ENCODE measurements at places on chromosomes 16 and 17. TPM values are rescaled to one million over a fixed set of nuclear protein-coding genes. Genes with fewer than 3 reads are reported as not detected.

- peak overlapping the region; percentile 100 for H3K27ac ChIP-seq
- H3K4me1 ChIP-seq = peaks cover 20% of the 10 kb centered on the region
- DNase-seq = no peak
Observed at GRCh38 chr17:30969989-30970830, 629 bp upstream of the RNF135 start.

The SLC52A1 gene
- 0.19 TPM for polyA plus RNA-seq

DNA sequence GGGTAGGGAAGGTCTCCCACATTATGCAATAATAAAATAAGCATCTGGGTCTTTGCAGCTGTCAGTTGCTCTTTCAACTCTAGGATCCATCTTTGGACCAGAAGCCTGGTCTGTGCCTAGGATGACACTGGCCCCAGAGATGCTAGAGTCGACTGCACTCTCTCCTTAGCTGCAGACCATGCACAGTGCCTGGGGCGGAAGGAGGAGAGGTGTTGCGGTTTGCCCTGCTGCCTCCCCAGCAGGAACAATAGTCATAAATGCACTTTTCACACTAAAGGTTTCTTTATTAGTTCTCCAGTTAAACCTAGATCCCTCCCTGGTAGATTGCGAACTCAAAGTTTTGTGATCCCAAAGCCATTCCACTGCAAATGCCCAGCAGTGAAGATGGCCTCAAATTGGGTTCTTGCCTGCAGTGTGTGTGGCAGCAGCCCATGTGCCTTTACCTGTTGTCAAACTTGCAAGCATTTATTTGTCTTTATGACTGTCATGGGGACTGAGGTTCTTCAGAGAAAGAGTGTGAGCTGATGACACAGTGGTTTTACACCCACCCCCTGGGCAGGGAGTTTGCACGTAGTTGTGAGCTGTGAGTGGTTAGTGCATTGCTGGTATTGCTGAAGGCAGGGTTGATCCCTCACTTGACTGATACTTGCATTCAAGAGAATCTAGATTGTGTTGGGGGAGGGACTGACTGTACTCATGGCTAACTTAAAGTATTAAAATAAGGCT, 10.3 kb downstream of the ATXN1L start:
- peaks cover 18% of the 10 kb centered on the region for H3K36me3 ChIP-seq
- no peak overlapping the region for H3K4me3 ChIP-seq
- peaks cover 74% of the 10 kb centered on the region for H3K4me1 ChIP-seq
- no peaks in the 10 kb centered on the region for H3K27me3 ChIP-seq
- peak; percentile 67 for DNase-seq
- no peak overlapping the region for H3K27ac ChIP-seq

The PRSS27 gene
- polyA plus RNA-seq = 1.2 TPM

DNA sequence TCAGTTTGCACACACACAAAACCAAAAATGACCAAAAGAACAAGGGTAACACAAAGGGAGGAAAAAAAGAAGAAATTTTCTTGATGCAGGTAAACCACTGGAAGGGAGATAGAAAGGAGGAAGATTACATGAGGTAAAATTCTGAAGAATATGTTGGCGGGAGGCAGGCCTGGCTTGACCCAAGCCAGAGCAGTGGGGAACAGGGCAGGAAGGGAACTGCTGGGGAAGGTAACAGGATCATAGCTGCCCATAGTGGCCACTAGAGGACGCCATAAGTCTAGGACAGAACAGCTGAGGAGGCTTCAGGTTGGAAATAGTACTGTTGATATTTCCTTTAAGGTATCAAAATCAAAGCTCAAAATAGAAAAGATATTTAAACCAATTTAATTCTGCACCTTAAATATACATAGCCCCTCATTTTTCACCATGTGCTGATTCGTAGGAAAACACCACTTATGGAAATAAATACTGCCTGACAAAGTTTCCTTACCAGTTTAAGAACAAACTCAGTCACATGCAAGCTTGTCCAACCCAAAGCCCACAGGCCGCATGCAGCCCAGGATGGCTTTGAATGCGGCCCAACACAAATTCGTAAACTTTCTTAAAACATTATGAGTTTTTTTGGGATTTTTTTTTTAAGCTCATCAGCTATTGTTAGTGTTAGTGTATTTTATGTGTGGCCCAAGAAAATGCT, 15.5 kb downstream of the VPS35 start:
- H3K27me3 ChIP-seq = no peaks in the 10 kb centered on the region
- H3K36me3 ChIP-seq = peaks cover 76% of the 10 kb centered on the region
- H3K4me3 ChIP-seq = no peak overlapping the region
- no peaks in the 10 kb centered on the region for H3K4me1 ChIP-seq
- H3K27ac ChIP-seq = no peak overlapping the region

- H3K27me3 ChIP-seq = no peaks in the 10 kb centered on the region
- no peaks in the 10 kb centered on the region for H3K4me1 ChIP-seq
- H3K4me3 ChIP-seq = no peak overlapping the region
Observed at GRCh38 chr16:51267681-51268080, 116.6 kb upstream of the SALL1 start.

- H3K4me1 ChIP-seq = no peaks in the 10 kb centered on the region
- H3K36me3 ChIP-seq = no peaks in the 10 kb centered on the region
- H3K27me3 ChIP-seq = no peaks in the 10 kb centered on the region
- no peak for DNase-seq
- H3K4me3 ChIP-seq = no peak overlapping the region
Observed at GRCh38 chr16:24221219-24221618, 34.9 kb upstream of the CACNG3 start.

The C16orf92 gene
- not detected for polyA plus RNA-seq
